Muscle of back (tissue), 13 donors: ENCODE measurements at places on chromosomes 6 and 20. TPM values are rescaled to one million over a fixed set of nuclear protein-coding genes. Genes with fewer than 3 reads are reported as not detected.

Gene HLA-DQA1
- polyA plus RNA-seq, result 5.3 TPM

Gene RTN4IP1
- polyA plus RNA-seq, result 7.6 TPM

DNA sequence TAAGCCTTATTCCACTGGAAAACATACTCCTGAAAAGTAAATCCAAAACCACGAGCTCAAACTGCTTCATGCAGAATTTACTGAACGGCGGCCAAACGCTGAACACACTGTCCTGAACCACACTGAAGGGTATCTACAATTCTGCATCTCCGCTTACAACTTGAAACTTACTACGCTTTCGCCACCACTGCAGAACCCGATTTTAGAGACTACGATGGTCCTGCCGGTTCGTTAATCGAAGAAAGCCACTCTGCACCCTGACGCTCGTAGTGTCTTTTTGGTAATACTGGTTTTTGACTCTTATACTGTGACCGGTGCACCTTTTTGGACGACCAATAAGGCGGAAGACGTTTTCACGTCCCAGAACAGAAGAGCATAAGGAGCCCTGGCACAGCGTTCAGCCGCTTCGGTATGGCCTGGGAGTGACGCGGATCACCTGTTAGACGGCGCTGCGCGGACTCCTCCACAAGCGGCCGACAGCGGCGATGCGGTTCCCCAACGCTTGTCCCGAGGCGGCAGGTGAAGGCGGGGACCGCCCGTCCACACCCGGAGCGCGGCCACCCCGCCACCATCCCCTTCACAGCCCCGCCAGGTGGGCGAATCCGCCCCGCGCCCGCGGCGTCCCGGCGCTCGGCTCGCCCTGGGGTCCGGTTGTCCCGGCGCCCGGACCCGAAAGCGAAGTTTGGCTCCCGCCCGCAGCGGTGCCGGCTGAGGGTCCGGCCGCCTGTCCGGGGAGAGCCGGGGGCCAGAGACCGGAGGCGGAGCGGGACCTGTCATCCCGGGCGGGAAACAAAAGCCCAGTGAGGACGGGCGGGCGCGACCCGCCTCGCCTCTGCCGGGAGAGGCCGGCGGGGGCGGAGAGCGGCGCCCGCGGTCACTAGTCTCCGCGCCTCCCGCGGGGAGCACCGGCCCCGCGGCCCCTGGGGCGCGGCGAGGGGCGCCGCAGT, 784 bp downstream of the FKBP5 start:
- DNase-seq, result peak; percentile 50

GRCh38 chr20:845226-845868, 11.8 kb downstream of the FAM110A start:
- no peak for DNase-seq

DNA sequence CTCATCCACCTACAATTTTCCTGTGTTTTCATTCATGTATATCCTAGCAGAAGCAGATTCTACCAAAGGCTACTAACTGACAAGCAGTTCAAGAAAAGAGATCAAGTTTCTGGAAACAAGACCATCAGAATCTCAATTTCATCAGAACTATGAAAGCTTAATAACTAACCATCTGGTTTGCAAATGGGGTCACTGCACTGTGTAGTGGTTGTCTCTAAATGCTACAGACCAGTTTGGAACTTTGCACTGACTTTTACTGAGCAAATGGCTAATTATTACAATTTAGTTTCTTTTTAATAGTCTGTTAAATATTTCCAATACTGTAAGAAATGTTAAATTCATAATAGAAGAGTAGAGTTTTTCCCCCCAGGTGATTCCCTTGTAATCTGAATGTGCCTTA, 64.5 kb downstream of the REPS1 start:
- DNase-seq, result no peak

DNA sequence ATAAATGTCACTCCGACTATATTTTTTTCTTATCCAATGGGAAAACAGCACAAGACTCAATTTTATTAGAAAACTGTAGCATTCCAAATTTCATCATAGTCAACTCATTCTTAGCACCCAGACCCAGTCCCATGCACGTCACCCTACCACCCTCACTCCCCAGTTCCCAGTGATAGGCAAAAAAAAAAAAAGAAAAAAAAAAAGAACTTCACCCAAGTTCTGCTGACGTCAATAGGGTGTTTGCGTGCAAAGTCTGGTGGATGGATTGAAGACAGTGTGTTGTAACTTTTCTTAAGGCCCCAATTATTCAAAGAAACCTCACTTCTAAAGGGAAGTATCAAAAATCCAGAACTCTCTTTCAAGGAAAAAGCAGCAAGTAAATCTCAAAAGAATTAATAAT, 213.9 kb upstream of the PRDM1 start:
- DNase-seq, result no peak

GRCh38 chr6:168169624-168170023, 90.6 kb upstream of the FRMD1 start:
- no peak for DNase-seq

GRCh38 chr6:47665112-47665511, 33.3 kb upstream of the ADGRF4 start:
- DNase-seq, result no peak

GRCh38 chr20:33848391-33848790, 37.2 kb downstream of the CHMP4B start:
- DNase-seq, result no peak

DNA sequence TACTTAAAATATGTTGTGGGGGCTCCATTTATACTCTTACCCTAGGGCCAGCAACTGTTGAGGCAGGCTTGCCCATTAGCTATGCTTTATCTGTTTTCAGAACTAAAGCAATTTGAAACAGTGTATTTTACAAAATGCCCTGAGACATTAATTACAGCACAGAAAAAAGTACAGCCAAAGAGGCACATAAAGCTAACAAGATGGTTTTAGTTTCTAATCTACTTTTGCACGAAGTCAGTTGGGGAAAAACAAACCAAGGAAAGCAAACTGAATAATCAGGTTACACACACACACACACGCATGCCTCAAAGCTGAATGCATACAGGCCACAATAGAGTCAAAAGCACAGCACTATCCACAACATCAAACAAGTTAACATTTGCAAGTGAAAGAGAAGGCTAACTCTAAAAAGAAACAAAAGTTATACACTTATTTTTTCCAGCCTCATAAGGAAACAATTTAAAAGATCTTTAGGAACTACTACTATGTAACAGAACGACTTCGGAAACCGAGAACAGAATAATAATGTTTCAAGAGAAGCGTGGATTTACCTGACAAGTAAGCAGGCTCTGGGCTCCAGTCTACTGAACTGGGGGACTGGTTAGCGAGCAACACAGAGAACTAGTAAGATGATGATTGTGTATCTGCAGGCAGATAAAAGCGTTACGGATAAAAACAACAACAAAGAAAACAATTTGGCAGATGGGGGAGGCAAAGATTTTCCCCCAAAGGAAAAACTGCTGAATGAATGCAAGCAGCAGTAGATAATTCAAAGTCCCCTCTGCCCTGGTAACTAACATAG, 1.7 kb downstream of the SYCP2 start:
- DNase-seq, result no peak
